ENCODE measurements at places on chromosomes 12 and 14.

GRCh38 chr12:17954788-17955187 is 135.2 kb downstream of the RERGL start:
- no peak for DNase-seq

DNA sequence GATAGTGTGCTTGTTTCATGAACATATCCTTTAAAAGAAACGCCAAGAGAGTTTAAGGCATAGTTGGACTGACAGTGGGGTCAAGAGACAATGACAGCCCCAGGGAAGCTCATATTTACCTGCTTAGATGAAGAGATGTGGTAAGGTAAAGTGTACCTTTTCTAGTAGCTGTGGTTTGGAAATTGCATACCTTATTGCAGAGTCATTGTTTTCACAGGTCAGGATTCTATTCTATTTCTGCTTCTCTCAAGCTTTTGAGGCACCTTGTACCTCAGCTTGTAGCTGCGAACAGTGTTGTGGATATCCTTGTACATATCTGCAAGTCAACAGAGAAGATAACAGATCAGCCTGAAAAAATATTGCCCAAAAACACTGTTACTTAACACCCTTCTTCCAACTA is 47.7 kb downstream of the ATP6V1D start:
- no peak for DNase-seq

GRCh38 chr12:26473291-26473690 is 277.9 kb downstream of the SSPN start:
- DNase-seq, result no peak

- DNase-seq, result no peak
These were observed 212.4 kb upstream of the FLRT2 start for GRCh38 chr14:85317491-85318021.

- DNase-seq, result no peak
These were observed 647 bp upstream of the ESPL1 start for GRCh38 chr12:53267306-53267998.

GRCh38 chr12:119634743-119635142 is 33.2 kb upstream of the PRKAB1 start:
- no peak for DNase-seq

DNA sequence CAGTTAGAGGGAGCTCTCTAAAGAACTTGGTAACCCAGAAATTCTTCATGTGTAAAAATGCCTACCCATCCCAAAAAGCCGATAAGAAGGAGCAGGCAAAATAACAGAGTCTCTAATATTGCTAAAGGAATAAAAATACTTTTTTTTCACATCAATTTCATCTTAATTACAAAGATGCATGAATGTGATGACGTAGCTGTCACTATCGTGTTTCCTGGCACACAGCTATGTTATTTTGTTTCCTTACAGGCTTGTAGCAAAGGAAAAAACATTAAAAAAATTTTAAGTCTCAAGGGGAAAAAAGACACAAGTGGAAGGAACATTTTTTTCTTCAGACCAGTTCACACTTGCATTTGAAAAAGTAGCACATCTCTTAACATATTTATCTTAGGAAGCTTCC is 10.3 kb upstream of the LGALS3 start:
- no peak for DNase-seq

DNA sequence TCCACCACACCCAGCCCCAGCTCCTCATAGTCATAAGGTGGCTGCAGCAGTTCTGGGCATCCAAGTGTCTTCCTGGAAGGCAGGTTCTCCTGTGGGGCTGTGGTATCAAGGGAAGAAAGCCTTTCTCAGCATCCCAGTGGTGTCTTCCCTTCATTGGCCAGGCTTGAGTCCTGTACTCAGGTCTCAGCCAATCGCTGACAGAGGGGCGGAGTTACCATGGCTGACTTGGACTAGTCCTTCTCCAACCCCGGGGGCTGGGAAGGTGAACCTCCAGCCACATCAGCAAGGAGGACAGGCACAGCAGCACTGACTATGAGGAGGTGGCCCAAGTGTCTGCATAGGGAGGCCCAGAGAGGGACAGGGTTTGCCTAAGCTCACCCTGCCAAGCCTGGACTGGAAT is 64.0 kb upstream of the SLC24A4 start:
- DNase-seq, result no peak

GRCh38 chr12:51450806-51451205 is 26.2 kb downstream of the SLC4A8 start:
- no peak for DNase-seq

DNA sequence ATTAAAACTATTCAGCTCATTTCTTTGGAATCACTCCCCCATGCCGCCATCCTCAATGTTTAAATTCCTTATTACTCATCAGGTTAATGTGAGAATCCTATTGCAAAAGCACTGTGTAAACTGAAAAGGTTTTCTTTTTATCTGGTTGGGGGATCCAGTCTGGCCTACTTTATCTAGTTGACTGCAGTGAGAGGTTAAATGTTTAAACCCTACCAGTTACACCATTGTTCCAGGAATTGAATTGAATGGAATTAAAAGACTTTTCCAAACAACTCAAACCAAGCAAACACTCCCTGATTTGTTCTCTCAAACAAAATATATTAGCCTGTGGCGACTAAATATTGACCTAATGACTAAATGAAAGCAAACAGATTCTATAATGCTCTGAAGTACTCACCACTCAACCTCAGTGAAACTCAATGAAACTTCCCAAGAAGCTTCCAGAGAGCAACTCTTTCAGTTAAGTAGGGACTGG is 100.5 kb downstream of the VEZT start:
- DNase-seq, result no peak

DNA sequence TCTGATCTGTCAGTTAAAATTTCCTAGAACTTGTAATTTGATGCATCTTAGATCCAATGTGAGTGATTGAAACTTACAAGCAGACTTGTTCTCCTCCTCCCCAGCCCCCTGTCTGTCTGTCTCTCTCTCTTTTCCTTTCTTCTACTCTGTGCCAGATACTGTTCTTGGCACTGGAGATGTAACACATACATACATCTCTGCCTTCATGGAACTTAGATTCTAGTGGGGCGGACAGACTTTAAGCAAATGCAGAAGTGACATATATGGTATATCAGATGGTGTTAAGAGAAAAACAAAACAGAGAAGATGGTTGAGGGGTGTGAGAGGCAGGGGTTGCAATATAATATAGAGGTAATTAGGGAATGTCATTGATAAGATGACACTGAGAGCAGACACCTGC is 6.6 kb downstream of the CHST11 start:
- no peak for DNase-seq

DNA sequence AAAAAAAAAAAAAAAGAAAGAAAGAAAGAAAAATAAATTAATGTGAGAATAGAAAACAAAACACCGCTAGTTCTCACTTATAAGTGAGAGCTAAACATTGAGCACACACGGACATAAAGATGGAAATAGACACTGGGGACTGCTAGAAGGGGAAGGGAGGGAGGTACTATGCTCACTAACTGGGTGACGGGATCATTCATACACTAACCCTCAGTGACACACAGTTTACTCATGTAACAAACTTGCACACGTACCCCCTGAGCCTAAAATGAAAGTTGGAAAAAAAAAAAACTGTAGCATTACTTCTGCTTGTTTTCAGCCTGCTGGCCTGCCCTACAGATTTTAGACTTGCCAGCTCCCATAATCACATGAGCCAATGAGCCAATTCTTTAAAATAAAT is 10.5 kb upstream of the PRMT5 start:
- no peak for DNase-seq

DNA sequence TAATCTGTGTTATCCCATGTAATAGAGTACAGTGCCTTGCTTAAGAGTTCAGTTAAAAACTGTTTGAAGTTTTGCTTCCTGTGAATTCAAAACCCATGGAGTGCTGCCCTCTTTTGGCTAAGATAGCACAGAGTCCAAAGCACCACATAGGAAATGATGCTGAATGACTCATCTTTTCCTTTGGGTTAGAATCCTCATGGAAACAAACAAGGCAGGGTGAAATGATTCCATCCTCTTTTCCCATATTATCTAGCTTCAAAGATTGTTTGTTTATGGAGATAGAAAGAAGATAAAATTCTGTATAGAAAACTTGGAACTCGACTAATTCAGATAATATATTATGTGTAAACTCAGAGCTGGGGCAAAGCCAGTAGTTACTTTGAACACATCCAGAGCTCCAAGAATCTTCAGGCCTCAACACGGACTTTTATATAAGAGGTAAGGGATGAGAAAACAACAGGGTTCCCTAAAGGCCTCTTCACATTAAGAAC is 87.4 kb downstream of the OTOGL start:
- DNase-seq, result no peak

DNA sequence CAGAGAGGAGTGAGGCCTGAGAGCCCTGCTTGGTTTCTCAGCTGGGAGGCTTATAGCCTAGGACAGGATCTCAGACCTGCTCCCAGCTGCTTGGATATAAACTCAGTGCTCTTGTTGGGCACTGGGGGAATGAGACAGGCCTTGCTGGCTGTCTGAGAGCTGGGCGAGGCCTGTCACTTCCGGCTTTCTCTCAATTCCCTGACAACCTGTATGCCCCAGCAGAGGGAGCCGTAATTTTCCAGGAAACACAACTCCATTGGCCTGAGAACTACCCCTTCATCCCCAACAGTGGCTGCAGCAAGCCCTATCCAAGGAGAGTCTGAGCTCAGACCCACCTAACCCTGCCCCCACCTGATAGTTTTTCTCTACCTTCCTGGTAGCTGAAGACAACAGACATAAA is 258.3 kb upstream of the STXBP6 start:
- DNase-seq, result no peak

GRCh38 chr14:31505411-31505810 is 17.6 kb upstream of the GPR33 start:
- DNase-seq, result no peak

DNA sequence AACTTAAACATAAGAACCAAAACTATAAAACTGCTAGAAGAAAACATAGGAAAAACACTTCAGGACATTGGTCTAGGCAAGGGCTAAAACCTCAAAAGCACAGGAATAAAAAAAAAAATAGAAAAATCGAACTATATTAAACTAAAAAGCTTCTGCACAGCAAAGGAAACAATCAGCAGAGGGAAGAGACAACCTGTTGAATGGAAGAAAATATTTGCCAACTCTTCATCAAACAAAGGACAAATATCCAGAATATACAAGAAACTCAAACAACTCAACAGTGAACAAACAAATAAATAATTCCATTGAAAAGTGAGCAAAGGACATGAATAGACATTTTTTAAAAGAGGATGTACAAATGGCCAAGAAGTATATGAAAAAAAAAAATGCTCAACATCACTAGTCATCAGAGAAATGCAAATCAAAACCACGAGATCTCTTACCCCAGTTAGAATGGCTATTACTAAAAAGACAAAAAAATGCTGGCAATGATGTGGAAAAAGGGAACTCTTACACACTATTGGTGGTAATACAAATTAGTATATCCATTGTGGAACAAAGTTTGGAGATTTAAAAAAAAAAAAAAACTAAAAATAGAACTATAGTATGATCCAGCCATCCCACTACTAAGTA is 152.0 kb downstream of the NDUFA12 start:
- DNase-seq, result no peak

- DNase-seq, result peak; percentile 53
These were observed 11.6 kb upstream of the CDH24 start for GRCh38 chr14:23068789-23069412.

GRCh38 chr12:132610051-132610759 is at the start of gene LRCOL1:
TSS of gene LRCOL1 (minus strand) at chr12:132610582. CDS start at chr12:132606251, 4,331 bp downstream.
- DNase-seq, result no peak

- DNase-seq, result no peak
These were observed 9.6 kb downstream of the KLC1 start for GRCh38 chr14:103638594-103638993.

DNA sequence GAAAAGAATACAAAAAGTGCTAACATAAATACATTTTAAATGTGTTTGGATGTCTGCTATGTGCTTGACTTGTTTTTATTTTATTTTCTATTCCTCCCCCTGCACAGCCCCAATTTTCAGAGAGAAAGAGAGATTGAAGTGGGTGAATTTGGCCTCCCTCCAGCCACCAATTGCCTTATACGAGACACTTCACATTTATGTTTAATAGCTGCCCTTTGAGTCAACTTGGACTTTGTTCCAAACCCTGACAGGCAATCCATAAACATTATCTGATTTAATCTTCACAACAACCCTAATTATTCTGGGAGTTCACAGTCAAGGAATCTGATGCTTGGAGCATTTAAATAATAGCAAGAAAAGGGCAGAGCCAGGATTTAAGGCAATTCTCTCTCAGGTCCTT is 161.7 kb downstream of the SLC15A4 start:
- no peak for DNase-seq

GRCh38 chr12:90978117-90978770 is 23.3 kb upstream of the CCER1 start:
- no peak for DNase-seq

GRCh38 chr14:101187816-101188570 is 284.5 kb upstream of the RTL1 start:
- no peak for DNase-seq

DNA sequence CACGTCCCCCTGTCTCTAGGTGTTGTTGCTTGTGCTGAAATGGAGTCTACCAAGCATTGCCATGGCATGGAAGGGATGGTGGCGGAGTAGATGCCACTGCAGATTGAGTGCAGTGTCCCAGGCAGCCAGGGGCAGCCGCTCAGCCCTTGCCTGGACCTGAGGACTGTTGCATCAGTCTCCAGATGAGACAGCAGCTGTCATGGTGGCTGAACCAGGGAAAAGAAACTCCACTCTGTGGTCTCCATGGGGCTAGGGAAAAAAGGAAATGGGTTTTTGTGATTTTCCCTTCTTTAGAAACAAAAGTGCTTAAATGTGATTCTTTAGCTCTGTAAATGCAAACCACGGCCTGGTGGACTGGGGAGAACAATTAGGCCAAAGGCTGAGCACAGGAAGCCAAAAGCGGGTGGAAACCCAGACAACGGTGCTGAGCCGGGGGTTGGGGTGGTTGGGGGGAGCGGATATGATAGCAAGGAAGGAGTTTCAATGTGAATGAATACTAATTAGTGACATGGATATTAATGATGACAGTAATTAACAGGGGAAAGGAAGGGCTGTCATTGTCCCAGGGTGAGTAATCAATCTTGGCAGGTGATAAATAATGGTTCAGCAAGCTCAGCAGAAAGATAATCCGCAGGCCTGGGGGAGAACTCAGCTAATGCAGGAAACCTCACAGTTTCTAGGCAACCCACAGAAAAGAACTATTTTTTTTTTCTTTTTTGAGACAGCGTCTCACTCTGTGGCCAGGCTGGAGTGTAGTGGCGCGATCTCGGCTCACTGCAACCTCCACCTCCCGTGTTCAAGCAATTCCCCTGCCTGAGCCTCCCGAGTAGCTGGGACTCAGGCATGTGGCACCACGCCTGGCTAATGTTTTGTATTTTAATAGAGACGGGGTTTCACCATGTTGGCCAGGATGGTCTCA is 442.6 kb downstream of the DPF3 start:
- no peak for DNase-seq

All from stimulated activated CD8-positive, alpha-beta memory T cell treated with anti-CD3 and anti-CD28 coated beads, Interleukin-7, amount 100 ng/mL, for 1 hour (primary cell).